ENCODE measurements at places on chromosomes 2 and 18. TPM values are rescaled to one million over a fixed set of nuclear protein-coding genes. Genes with fewer than 3 reads are reported as not detected.

DYSF gene
- total RNA-seq, result not detected

ZSWIM2 gene
- not detected for total RNA-seq

GRCh38 chr2:23698721-23699579 is 228.0 kb downstream of the ATAD2B start:
- DNase-seq, result no peak
- peaks cover 2% of the 10 kb centered on the region for H3K36me3 ChIP-seq
- no peaks in the 10 kb centered on the region for H3K27me3 ChIP-seq
- H3K4me1 ChIP-seq, result no peaks in the 10 kb centered on the region
- H3K4me3 ChIP-seq, result no peak overlapping the region

- no peak for DNase-seq
- peaks cover 29% of the 10 kb centered on the region for H3K4me1 ChIP-seq
- no peak overlapping the region for H3K4me3 ChIP-seq
- peak overlapping the region; percentile 67 for H3K27ac ChIP-seq
- no peaks in the 10 kb centered on the region for H3K36me3 ChIP-seq
Measured at GRCh38 chr2:172081221-172082022, 3.9 kb upstream of the DLX1 start.

AMMECR1L gene
- total RNA-seq, result 22.2 TPM

GRCh38 chr2:10579441-10579840 is 110.3 kb downstream of the NOL10 start:
- H3K36me3 ChIP-seq, result peaks cover 51% of the 10 kb centered on the region
- no peaks in the 10 kb centered on the region for H3K27me3 ChIP-seq
- no peak overlapping the region for H3K4me3 ChIP-seq
- peaks cover 11% of the 10 kb centered on the region for H3K4me1 ChIP-seq

DNA sequence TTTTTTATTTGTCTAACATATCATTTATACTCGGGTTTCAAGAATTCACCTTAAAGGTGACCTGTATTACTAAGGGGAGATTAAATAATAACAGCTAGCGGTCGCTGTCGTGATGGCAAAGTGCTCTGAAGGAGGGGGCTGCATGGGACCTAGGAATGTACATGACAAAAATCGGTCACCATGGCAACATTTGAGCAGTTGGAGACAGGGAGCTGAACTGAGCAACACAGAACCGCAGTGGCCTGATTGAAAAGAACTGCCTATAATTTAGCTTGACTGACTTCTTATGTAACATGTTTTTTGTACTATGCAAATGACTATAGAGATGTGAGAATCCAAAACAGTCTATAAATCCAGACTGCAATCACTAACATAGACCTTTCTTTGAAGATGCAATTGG is 34.3 kb upstream of the EPHA4 start:
- H3K4me1 ChIP-seq, result no peaks in the 10 kb centered on the region
- H3K27me3 ChIP-seq, result peaks cover 8% of the 10 kb centered on the region
- no peak overlapping the region for H3K27ac ChIP-seq
- no peaks in the 10 kb centered on the region for H3K36me3 ChIP-seq
- DNase-seq, result no peak

- H3K4me3 ChIP-seq, result no peak overlapping the region
- no peak for DNase-seq
- H3K36me3 ChIP-seq, result no peaks in the 10 kb centered on the region
- no peak overlapping the region for H3K27ac ChIP-seq
- H3K27me3 ChIP-seq, result peaks cover 5% of the 10 kb centered on the region
- H3K4me1 ChIP-seq, result no peaks in the 10 kb centered on the region
Measured at GRCh38 chr18:543447-544078, 36.6 kb upstream of the CETN1 start.

TTC39C gene
- 28.8 TPM for total RNA-seq

GRCh38 chr18:4101009-4101408 is 354.1 kb downstream of the DLGAP1 start:
- no peaks in the 10 kb centered on the region for H3K4me1 ChIP-seq
- H3K27me3 ChIP-seq, result no peaks in the 10 kb centered on the region
- no peak overlapping the region for H3K4me3 ChIP-seq
- no peaks in the 10 kb centered on the region for H3K36me3 ChIP-seq
- no peak overlapping the region for H3K27ac ChIP-seq

GRCh38 chr18:31171144-31171839 is 8.6 kb upstream of the DSC1 start:
- no peaks in the 10 kb centered on the region for H3K36me3 ChIP-seq
- no peak overlapping the region for H3K4me3 ChIP-seq
- no peaks in the 10 kb centered on the region for H3K27me3 ChIP-seq
- no peaks in the 10 kb centered on the region for H3K4me1 ChIP-seq
- no peak for DNase-seq

- H3K36me3 ChIP-seq, result no peaks in the 10 kb centered on the region
- no peaks in the 10 kb centered on the region for H3K4me1 ChIP-seq
- no peak overlapping the region for H3K4me3 ChIP-seq
- no peak for DNase-seq
- H3K27ac ChIP-seq, result no peak overlapping the region
- no peaks in the 10 kb centered on the region for H3K27me3 ChIP-seq
Measured at GRCh38 chr18:36693931-36694620, 134.7 kb downstream of the TPGS2 start.

- no peaks in the 10 kb centered on the region for H3K27me3 ChIP-seq
- no peak overlapping the region for H3K4me3 ChIP-seq
- no peak overlapping the region for H3K27ac ChIP-seq
- H3K4me1 ChIP-seq, result no peaks in the 10 kb centered on the region
Measured at GRCh38 chr18:22275706-22276333, 106.4 kb downstream of the GATA6 start.

- H3K36me3 ChIP-seq, result peaks cover 57% of the 10 kb centered on the region
- no peaks in the 10 kb centered on the region for H3K27me3 ChIP-seq
- DNase-seq, result no peak
- peaks cover 27% of the 10 kb centered on the region for H3K4me1 ChIP-seq
- H3K27ac ChIP-seq, result peak overlapping the region; percentile 68
Measured at GRCh38 chr2:233130481-233131020, 70.4 kb downstream of the INPP5D start.

DNA sequence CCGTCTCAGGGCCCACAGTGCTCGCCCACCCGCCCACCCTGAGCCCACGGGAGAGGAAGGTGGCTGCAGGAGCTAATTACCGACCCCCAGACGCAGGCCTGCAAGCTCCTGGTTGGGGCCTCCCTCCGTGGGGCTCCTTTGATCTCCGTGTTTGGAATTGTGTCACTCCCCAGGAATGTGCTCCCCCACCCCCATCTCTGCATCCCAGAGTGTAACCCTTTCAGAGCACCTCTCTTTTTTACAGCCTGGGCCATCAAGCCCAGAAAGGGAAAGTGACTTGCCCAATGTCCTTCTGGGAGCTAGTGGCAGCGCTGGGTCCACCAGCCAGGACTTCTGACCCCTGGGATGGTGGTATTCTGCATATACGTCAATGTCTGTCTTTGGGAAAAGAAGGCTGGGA is 335.1 kb downstream of the CYRIA start:
- no peak overlapping the region for H3K27ac ChIP-seq
- no peaks in the 10 kb centered on the region for H3K36me3 ChIP-seq
- no peaks in the 10 kb centered on the region for H3K4me1 ChIP-seq
- no peak overlapping the region for H3K4me3 ChIP-seq
- peaks cover 3% of the 10 kb centered on the region for H3K27me3 ChIP-seq
- DNase-seq, result no peak

- no peak for DNase-seq
- H3K27me3 ChIP-seq, result peaks cover 1% of the 10 kb centered on the region
- peaks cover 11% of the 10 kb centered on the region for H3K4me1 ChIP-seq
- no peaks in the 10 kb centered on the region for H3K36me3 ChIP-seq
Measured at GRCh38 chr2:68556381-68556780, 87.0 kb upstream of the PROKR1 start.

DNA sequence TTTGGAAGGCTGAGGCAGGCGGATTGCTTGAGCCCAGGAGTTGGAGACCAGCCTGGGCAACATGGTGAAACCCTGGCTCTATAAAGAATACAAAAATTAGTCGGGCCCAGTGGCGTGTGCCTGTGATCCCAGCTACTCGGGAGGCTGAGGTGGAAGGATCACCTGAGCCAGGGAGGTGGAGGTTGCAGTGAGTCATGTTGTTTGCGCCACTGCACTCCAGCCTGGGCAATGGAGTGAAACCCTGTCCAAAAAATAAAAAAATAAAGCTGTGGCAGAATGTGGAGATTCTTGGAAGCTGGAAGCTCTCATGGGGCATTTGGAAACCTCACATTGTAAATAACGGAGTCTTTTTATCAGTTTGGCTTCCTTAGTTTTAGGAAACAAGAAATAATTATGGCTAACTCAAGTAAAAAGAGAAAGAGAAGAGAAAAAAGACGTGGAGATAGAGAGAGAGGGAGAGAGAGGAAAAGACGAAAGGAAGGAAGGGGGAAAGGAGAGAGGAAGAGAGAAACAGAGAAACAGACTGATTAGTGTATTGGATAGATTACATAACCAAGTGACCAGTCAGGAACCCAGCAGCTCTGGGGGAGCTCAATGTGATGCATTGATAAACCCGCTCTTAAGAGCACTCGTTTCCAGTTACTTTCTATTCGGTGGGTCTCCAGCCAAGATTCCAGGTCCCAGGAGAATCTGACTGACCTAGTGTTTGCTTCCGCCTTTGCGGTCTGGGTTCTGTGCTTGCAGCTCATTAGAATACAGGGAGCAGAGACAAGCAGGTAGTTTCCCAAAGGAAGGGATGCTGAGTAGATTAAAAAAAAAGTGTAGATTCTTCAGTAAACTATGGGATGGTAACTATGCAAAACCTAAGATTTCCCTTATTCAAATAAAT is 1.1 kb upstream of the SPAST start:
- DNase-seq, result no peak
- peaks cover 6% of the 10 kb centered on the region for H3K27me3 ChIP-seq
- H3K4me1 ChIP-seq, result peaks cover 31% of the 10 kb centered on the region
- H3K4me3 ChIP-seq, result peak overlapping the region; percentile 97

DNA sequence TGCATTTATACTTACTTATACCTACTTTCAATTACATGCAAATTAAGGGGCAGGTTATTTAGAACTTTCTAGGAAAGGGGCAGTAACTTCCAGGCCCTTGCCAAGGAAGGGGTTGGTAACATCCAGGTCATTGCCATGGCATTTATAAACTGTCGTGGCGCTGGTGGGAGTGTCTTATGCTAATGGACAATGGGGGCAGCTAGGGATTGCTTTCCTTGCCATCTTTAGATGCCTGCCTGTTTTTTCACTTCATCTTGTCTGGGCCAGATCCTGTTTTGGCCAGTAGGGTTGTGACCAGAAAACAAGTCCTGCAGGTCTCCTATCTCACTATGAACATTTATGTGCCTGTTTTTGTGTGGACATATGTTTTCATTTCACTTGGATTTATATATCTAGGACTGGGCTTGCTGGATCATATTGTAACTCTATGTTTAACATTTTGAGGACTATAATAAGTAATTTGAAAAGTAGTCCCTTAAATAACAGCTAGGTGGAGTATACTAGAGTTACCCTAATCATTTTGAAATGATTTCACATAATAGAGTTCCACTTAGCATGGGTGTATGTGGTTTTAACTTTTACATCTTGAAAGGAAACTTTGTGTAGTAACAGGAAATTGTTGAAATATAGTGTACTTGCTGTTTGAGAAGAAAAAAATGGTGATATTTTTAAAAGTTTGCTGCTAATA is 56.1 kb downstream of the LCLAT1 start:
- H3K4me3 ChIP-seq, result no peak overlapping the region
- DNase-seq, result no peak
- H3K27me3 ChIP-seq, result no peaks in the 10 kb centered on the region
- peaks cover 33% of the 10 kb centered on the region for H3K36me3 ChIP-seq
- peak overlapping the region; percentile 74 for H3K27ac ChIP-seq
- H3K4me1 ChIP-seq, result peaks cover 27% of the 10 kb centered on the region

DNA sequence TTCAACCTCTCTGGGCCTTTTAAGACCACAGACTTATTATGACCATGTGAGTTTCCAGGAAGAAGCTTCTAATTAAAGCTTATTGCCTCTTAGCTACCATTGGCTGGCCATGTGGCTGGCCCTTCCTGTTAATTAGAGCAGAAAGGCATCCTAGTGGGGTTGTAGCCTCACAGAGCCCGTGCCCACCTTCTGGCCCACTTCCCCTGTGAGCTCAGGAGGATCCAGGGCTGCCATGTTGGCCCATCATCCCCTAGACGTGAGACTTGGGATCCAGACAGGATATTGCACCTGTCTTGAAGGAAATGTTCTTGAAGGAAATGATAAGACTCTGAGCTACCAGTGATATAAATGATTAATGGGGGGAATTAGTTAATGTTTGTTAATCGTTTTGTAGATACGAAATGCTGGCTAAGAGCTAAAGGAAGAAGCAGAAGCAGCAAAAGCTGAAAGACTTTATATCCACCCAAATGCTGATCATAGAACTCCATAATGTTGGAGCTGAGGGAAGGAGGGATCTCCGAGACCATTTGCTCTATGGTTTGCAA is 255.4 kb downstream of the CLIP4 start:
- no peaks in the 10 kb centered on the region for H3K4me1 ChIP-seq
- H3K4me3 ChIP-seq, result no peak overlapping the region
- H3K27ac ChIP-seq, result no peak overlapping the region
- H3K36me3 ChIP-seq, result no peaks in the 10 kb centered on the region
- DNase-seq, result no peak
- peaks cover 22% of the 10 kb centered on the region for H3K27me3 ChIP-seq

- peak overlapping the region; percentile 97 for H3K4me3 ChIP-seq
- no peaks in the 10 kb centered on the region for H3K27me3 ChIP-seq
- H3K4me1 ChIP-seq, result peaks cover 21% of the 10 kb centered on the region
- no peak for DNase-seq
Measured at GRCh38 chr2:240023792-240024191, 1.4 kb downstream of the NDUFA10 start.

SP9 gene
- not detected for total RNA-seq

- no peaks in the 10 kb centered on the region for H3K36me3 ChIP-seq
Measured at GRCh38 chr2:214519258-214519818, 108.5 kb downstream of the VWC2L start.

GRCh38 chr2:215811003-215811402 is 202.3 kb downstream of the MREG start:
- no peak overlapping the region for H3K27ac ChIP-seq
- H3K4me3 ChIP-seq, result no peak overlapping the region
- DNase-seq, result no peak
- H3K27me3 ChIP-seq, result peaks cover 11% of the 10 kb centered on the region

FAM124B gene
- 0.34 TPM for total RNA-seq

DNA sequence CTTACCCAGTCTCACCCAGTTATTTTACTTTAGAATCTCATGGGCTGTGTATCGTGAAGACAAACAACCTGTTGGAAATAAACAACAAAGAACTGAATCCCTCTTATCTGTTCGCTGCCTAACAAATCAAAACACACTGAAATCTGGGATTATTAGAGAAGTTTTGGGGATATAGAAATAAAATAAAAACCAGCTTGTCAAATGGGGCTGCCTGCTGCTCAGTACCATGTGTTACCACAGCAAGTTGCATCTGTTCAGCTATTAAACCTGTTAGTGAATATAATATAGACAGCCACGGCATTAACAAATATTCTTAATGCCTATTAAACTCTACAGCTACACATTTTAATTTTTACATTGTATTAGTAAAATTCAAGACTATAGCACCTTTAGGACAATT is 810.8 kb downstream of the NRXN1 start:
- H3K4me3 ChIP-seq, result no peak overlapping the region
- no peak for DNase-seq
- H3K4me1 ChIP-seq, result no peaks in the 10 kb centered on the region
- H3K36me3 ChIP-seq, result no peaks in the 10 kb centered on the region
- H3K27ac ChIP-seq, result no peak overlapping the region

DNA sequence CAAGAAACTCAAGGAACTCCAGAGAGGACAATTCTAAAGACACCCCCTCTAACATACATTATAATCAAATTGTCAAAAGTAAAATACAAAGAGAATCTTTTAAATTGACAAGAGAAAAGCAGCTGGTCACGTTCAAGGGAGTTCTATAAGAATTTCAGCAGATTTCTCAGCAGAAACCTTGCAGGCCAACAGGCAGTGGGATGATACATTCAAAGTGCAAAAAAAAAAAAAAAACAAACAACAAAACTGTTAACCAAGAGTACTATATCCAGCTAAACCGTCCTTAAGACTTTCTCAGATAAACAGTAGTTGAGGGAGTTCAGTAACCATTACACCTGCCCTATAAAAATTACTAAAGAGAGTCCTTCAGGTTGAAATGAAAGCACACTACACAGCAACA is 33.9 kb downstream of the CCDC138 start:
- no peak for DNase-seq
- no peaks in the 10 kb centered on the region for H3K27me3 ChIP-seq

Data from activated T-helper 1 cell treated with anti-CD3 and anti-CD28 coated beads, Interleukin-12 subunit alpha, Interleukin-12 subunit beta, Interleukin-2, Interleukin-4 antibody, amounts not matched to agents 30 ng/mL and 10 ng/mL and 1 ng/mL, durations not matched to agents 14 hours and 24 hours and 36 hours (primary cell).